ENCODE measurements at places on chromosomes 12 and 14. TPM values are rescaled to one million over a fixed set of nuclear protein-coding genes. Genes with fewer than 3 reads are reported as not detected.

The DBX2 gene
- not detected for total RNA-seq

The CMKLR1 gene
- not detected for total RNA-seq

The CLEC4E gene
- not detected for total RNA-seq

The AKAP3 gene
- 2.8 TPM for total RNA-seq

The GCH1 gene
- 28.1 TPM for total RNA-seq

The ZFYVE1 gene
- 8.3 TPM for total RNA-seq

The KRT80 gene
- total RNA-seq, result not detected

The KRT85 gene
- not detected for total RNA-seq

The LALBA gene
- total RNA-seq, result not detected

The OR4Q2 gene
- not detected for total RNA-seq
